Aorta (tissue), 5 donors: ENCODE measurements at places on chromosomes 7 and 10. TPM values are rescaled to one million over a fixed set of nuclear protein-coding genes. Genes with fewer than 3 reads are reported as not detected.

TAS2R5 gene
- total RNA-seq: 1.7 TPM

AMPH gene
- total RNA-seq: 8.8 TPM

GRCh38 chr10:120746001-120746777, 105.0 kb upstream of the WDR11 start:
- DNase-seq: no peak

GRCh38 chr7:41010418-41010817, 692.5 kb downstream of the INHBA start:
- DNase-seq: no peak

- DNase-seq: no peak
Observed at GRCh38 chr10:15710455-15710854, 9.3 kb downstream of the ITGA8 start.

- no peak for DNase-seq
Observed at GRCh38 chr10:70666960-70667798, 5.1 kb upstream of the ADAMTS14 start.

GRCh38 chr7:154876516-154876915, 126.4 kb downstream of the PAXIP1 start:
- DNase-seq: no peak

WEE2 gene
- total RNA-seq: 0.12 TPM

GRCh38 chr7:29940199-29940598, 49.4 kb downstream of the SCRN1 start:
- no peak for DNase-seq

DNA sequence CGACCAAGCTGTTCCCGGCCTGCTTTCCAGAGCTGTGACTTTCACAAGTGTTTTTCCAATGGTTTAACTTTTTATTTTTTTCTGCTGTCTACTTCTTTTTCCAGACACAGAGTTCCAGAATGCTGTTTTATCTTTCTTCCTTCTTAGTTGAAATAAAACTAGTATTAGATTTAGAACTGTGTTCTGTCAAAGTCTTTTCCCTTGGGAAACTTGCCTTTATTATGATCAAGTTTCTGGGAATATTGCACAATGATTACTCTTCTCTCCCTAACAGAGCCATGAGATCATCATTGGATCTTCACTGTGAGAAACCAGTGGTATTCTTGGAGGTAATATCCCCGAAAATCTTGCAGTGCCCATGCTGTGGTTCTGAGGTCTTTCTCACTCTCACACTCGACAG, 104.9 kb upstream of the KCND2 start:
- no peak for DNase-seq
